ENCODE measurements at places on chromosomes 16 and 17.
A peak's percentile ranks its signal among the peaks of the same experiment; 100 is the strongest.

DNA sequence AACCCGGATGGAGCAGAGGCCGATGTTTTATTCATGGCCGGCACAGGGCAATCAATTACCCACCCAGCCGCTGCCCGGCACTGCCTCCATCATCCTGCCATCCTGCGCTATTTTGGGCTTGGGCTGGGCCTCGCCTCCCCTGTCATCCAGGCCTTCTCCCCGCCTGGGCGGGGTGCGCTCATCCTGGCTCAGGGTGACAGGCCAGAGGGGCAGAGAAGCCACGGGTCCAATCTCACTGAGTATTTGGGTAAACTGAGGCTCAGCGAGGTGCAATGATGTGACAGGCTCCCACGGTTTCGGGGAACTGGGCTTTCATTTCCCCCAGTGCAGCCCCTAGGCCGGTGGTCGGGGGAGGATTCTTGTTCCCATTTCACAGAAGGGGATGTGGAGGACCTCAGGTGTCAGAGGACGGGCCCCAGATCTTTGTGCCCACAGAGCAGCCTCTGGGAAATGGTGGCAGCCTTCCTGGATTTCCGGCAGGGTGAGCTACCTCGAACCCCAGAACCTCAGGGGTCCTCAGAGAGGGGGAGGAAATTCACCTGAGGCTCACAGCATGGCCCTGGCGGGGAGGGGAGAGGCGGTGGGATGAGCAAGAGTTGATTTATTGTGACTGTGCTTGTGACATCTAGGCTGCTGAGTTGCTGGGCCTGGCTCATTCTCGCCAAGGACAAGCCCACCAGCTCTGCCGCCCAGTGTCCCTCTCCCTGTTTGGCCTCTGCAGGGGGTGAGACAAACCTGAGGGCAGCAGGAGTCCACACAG, 23.8 kb upstream of the KCNJ12 start:
- no peak for DNase-seq

DNA sequence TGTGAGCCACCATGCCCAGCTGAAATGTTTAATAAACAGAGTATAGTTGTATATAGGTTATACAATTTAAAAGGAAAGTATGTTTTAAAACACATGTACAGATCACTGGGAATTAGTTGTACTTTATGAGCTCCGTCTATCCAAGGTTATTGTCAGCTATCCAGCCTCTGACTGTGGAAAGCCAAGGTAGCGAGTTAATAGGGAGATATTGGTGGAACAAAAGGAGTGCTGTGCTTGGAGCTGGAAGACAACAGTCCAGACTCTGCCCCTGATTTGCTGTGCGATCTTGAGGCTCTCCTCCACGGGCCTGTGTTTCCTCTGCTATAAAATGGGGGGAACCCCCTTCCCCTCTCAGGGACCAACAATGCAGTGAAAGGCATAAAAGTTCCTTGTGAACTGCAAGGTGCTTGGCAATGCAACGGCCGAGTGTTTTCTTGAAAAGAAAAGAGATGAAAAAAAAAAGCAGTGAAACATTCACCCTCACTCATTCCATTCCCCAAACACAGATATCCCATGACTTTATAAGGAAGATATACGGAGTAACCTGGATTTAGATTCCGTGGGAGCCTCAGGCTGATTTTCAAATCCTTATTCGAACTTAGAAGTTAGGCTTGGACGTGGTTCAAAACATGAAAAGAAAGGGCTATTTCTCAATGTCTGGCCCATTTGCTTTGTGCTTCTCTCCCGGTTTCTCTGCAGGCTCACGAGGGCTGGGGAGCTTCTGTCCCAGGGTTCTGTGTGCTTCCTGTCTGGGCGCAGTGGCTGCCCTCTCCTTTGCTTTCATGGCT, 34.1 kb downstream of the CUEDC1 start:
- DNase-seq = no peak

GRCh38 chr17:45319239-45319703, 2.5 kb upstream of the MAP3K14 start:
- DNase-seq = peak; percentile 59

- DNase-seq = no peak
These were observed 465.0 kb upstream of the MAF start for GRCh38 chr16:80065541-80065940.

- DNase-seq = no peak
These were observed 9.7 kb downstream of the PHKB start for GRCh38 chr16:47470810-47471209.

DNA sequence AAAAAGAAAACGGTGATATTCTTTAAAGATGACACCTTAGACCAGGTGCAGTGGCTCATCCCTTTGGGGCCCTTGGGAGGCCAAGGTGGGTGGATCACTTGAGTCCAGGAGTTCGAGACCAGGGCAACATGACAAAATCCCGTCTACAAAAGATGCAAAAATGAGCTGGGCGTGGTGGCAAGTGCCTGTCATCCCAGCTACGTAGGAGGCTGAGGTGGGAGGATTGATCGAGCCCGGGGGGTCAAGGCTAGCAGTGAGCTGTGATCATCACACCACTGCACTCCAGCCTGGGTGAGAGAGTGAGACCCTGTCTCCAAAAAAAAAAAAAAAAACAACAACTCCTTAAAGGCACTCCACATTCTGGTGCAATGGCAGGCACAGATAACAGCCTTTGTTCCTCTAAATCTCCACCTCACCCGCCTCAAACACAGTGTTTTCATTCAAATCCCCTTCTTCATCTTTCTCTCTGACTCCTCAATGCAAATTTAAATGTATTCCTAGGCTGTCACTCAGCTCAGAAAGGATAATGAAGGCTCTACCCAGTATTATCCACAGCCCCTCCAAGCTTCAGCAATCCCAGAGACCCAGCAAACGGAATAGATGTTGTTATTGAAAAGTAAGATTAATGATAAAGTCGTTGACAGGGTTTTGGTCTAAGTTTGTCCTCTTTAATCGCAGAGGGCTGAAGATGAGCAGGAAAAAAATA, 56.2 kb upstream of the CACNG5 start:
- DNase-seq = no peak

DNA sequence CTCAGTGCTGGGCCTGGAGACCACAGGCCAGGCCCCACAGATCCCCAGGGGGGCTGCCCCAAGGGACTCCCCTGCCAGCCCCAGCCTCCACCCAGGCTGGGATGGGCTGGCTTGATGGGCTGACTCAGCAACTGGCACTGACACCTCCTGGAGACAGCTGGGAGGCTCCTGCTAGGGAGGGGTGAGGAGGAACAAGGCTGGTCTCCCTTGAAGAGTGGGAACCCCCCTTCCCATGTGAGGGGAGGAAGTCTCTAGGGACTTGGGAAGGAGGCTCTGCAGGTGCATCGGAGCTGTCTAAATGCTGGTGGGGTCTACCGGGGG, 10.4 kb downstream of the NHERF1 start:
- DNase-seq = peak; percentile 51

GRCh38 chr16:2846511-2847310, 11.3 kb downstream of the PRSS22 start:
- DNase-seq = no peak

DNA sequence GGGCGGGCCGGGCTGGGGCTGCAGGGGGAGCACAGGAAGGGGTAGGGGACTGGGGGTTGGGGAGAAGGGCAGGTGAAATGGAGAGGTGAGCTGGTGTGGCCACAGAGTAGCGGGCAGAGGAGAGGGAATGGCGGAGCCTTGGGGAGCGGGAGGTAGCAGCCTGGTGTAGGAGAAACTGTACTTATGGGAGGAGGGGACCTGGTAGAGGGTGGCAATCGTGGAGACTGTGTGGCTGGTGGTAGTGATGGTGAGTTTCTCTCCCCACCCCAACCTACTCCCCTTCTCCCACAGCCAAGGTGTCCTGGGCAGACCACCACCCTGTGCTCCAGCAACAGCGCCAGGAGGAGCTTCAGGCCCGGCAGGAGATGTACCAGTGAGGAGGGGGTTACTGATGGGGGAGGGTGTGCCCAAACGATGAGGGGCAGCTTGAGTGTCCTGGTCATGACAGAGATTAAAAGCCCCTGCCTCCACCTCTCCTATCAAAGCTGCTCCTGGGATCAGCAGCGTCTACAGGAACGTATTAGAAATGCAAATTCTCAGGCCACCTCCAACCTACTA, 831 bp downstream of the ALOX15B start:
- no peak for DNase-seq

DNA sequence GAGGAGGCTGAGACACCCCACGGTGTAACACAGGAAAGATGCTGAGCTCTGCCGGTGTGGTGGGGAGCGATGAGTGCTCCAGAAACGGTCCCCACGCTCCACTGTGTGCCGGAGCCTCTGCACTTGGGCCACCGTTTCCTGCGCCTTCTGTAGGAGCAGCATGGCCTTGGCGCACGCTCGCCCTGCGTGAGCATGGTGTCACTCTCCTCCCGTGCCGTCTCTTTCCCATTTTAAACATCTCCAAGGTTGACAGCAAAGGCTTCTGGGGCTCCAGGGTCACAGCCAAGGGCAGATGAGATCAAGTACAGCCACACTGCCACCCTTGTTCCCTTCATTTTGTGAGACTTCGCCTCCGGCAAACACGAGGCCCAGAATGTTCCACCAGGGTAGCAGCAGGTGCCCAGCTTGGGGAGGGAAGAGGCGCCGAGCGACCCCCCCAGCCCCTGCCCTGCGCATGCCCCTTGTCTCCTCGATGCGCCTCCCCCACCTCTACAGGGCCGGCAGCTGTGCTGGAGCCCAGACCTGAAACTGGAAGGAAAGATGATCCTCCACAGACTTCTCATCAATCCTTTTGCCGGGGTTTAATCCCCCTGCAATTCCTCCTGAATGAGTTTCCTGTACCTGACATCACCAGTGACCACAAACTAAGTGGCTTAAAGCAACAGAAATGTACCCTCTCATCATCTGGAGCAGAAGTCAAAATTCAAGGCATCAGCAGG, 19.9 kb upstream of the OSGIN1 start:
- no peak for DNase-seq

- no peak for DNase-seq
These were observed 42.2 kb downstream of the CCDC57 start for GRCh38 chr17:82170412-82170961.

DNA sequence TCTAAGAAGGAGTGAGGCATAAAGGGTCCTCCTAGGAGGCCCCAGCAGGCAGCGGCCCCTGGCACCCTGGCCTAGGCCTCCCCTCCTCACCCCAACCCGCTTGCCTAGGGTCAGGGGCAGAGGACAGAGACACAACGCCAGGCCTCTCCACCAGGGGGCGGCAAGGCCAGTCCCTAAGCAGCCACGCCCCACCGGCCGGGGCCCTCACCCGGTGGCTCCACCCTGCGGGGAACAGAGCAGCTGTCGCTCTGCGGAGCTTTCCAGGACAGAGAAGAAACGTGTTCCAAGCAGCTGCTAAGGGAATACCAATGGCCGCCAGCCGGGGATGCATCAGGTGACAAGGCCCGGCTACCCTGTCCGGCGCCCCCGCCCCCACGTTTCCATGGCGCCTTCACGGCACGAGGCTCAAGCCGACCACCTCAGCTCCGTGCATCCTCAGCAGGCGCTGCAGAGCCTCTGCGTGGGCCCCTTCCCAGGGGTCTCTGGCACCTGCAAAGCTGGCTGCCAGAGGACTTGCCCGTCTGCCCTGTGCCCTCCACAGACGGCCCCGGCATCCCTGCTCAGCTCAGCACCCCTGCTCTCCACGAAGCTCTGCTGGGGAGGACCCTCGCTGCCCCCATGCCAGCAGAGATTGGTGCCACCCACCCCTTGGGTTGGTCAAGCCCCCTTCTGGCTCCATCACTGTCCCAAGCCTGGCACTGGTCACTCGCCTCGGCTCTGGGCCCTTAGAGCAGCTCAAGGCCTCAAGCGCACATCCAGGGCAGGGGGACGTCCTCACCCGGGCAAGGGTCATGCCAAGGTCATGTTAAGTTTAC, 5.6 kb downstream of the ZNF598 start:
- DNase-seq = peak; percentile 93

DNA sequence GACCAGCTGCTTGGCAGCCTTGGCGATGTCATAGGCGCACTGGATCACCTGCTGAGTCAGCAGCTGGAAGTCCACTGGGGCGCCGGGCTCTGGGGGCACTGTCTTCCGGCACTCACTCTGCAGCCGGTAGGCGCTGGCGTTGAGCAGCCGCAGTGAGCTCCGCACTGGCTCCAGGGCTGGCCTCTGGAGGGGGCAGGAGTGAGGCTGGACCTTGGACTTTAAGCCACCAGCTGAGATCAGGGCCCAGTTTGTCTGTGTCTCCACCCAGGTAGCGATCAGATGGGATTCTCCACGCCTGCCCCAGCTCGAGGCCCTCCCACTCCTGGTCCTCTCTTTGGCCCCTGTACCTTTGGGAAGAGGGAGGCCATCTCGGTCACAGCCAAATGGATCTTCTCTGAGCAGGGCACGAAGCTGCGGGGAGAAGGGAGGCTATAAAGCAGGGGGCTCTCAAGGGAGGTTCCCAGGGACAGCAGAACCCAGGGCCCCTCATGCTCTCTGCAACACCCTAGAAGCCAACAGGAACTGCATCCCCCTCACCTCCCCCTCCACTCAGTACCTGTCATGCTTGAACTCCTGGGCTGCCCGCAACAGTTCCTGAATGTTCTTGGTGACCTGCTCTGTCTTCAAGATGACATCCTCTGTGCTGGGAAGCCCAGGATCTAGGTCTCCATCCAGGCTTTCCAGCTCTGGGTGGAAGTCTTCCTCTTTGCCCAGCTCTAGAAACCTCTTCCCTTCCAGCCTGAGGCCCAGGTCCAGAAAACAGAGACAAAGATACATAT, 6.4 kb downstream of the TP53I13 start:
- DNase-seq = no peak

DNA sequence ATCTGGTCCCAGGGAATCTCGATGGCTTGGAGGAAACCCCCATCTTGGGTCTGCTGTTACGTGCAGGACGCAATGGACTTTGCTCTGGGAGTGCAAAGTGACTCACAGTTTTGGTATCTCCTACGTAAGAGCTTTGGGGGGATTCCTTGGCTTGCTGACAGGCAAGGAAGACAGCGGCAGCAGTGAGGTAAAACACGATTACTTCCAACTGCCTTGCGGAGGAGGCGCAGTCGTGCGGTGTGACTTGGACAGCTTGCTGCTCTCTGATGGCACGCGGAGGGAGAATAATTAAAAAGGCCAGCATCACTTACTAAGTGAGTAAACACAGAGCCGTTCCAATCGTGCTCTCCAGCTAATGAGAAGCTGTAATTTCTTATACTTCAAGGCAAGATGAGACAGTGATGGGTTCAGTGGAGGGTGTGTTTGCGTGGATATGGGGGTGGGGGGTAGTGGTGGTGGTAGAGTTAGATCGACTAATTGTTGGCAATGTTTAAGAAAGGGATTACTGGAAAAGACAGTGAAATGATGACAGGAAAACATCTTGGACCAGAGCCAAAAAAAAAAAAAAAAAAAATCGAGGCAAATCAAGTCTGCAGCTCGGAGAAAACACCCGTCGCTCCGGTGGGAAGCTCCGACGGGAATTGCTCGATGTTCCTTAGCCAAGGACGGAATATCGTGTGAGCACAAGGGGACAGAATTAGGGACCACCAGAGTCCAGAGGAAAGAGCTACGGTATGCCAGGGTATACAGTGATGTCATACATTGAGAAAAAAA, 184.8 kb upstream of the ZFHX3 start:
- DNase-seq = no peak

DNA sequence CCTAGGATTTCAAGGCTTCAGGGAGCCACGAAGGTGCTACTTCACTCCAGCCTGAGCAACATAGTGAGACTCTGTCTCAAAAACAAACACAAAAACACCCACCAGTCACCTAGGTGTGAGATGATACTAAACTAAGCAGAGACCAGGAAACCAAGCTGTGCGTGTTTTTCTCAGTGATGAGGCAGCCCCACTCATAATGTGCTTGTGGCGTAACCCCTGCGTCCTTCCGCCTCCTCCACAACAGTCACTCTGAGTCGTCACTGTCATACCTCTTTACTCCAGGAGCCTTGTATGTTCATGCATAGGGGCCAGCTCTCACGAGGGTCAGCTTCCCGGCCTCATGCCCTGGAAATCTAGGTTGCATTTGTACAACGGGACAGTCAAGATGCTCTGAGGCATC, 31.1 kb upstream of the SLC47A1 start:
- DNase-seq = peak; percentile 73
